ENCODE measurements at places on chromosomes 12 and 14.

GRCh38 chr12:113772505-113773030 lies 193.6 kb downstream of the RBM19 start:
- no peak for DNase-seq

DNA sequence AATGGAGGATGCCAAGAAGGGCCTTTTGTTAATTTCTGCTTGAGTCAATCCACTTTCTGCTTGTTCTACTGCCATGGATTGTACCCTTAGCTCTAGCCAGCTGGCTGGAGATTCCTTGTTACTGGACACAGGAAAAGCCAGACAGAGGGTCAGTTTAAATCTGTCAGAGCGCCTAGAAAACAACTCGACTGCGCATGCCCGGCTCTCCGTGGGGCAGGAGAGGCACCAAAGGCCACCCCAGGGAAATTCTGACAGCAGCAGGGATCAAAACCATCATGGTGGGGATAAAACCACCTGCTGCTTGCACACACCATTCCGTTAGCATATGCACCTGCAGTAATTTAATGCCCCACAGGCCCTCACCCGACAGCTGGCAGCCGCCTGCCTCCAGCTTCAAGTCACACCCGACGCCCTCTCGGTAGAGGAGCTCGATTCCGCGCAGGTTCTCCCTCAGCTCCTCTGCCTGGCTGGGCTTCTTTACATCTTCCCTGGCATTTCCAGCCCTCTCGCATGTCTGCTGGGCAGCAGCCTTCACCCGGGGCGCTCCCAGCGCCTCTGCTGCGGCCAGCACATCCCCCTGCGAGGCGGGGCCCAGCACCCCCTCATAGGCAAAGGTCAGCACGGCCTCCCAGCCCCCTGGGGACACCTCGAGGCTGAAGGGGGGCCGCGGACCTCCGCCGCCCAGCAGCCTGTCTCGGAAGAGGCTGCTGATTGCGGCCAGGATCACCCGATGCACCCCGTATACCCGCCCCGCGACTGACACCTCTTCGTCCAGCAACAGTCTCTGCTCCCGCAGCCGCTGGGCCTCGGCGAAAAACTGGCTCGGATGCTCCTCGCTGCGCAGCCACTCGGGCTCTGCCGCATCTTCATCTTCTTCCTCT lies 1.0 kb downstream of the KLHL33 start:
- DNase-seq = peak; percentile 39

DNA sequence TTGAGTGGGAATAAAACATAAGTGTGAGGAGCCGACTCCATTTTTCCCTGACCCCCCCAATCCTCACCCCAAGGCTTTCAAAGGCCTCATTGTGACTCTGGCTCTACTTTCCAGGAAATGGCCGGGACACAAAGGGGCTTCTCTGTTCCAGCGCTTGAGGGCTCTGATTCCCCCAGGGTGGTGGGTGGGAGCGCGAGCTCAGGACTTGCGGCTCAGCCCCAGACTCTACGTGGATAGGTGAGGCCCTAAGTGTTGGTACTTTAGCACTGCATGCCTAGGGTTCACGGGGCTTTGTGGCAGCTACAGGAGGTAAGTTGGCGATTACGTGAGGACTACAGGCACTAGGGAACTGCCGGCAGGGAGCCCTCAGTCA lies 553 bp downstream of the CNPY2 start:
- peak; percentile 41 for DNase-seq

DNA sequence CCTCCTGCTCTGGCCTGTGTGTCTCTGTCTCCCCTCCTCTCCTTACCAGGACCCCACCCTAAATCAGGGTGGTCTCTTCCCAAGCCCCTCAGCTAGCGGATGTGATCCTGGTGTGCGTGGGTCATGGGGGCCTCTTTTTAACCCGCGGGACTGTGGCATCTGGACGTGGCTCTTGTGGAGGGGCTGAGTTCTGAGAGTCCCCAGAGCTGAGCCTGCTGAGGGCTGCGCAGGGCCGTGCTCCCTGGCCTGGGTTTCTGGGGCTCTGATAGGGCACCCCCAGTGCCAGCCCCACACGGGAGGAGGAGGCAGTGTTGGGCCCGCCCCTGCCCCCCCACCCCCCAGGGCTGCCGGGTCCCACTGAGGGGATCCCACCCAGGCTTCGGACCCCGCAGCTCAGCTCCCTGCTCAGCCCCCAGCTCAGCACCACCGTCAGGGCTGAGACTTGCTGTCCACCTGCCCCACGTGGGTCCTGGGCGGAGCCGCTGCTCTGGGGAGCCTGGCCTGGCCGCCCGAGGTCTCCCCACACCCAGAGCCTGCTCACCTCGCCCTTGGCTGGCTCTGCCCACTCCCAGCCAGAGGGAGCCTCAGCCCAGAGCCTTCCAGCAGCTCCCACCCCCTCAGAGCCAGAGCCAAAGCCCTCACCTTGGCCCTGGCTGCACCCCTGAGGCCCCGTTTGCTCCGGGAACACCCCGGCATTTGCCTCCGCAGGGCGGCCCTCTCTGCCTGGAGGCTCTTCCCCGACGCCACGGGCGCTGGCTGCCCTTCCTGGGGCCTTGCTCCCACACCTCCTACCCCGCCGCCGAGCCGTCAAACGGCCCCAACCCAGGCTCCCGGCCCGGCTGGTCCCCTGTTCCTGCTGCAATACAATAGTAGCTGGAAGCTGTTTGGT lies 31.5 kb downstream of the NOC4L start:
- no peak for DNase-seq

- no peak for DNase-seq
Measured at GRCh38 chr14:31949709-31950108, 127.4 kb upstream of the ARHGAP5 start.

- DNase-seq = no peak
Measured at GRCh38 chr12:57389033-57389432, 41.8 kb downstream of the R3HDM2 start.

DNA sequence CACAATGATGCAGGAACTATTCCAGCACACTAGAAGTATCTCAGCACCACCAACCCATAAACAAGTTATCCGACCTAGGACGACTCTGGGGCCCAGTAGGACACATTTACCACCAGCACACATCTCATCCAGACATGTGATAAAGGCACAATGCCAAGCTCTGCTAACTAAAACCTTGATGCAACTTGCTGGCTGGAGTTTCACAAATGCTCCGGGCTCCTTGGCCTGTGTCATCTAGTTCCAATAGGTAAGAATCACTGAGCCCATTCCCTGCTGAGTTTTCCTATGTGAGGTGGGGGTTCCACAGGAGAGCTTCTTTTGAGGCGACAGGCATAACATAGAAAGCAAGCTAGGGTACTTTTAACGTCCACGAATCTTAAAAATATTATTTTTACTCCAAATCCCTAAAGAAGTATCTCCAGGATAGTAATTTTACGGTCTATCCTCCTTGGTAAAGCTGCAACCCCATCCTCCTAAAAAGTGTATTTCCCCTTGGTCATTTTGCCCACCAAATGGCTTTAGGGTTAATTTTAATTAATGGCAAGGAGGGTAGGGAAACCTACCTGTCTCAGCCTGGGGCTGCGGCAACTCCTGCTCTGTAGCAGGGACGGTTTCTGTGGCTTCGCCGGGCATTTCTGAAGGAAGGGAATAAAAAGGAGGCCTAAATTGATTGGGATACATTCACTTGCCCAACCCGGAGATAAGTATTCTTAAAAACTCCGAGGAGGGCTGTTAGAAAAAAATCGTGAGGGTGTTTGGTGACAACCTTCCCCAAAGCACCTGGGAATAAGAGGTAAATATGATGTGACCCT lies 1.0 kb downstream of the NACA start:
- peak; percentile 35 for DNase-seq

- no peak for DNase-seq
Measured at GRCh38 chr14:72563676-72564075, 330.2 kb downstream of the DPF3 start.

GRCh38 chr12:131113568-131114270 lies 160.0 kb downstream of the ADGRD1 start:
- DNase-seq = peak; percentile 87

DNA sequence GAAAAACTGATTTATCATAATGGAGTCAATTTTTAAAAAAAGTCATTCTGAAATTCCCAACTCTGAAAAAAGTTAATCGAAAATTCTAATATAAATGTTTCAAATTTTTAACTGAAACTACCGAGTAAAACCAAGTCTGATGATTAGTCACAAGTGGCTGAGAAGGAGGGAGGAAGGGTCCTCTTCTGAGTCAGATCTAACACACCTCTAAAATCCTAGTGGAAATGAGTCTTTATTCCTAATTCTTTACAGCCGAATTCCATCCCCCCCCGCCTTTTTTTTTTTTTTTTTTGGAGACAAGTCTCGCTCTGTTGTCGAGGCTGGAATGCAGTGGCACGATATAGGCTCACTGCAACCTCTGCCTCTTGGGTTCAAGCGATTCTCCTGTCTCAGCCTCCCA lies 37.9 kb downstream of the RAD9B start:
- no peak for DNase-seq

GRCh38 chr12:62684570-62685295 lies 218.1 kb downstream of the MON2 start:
- DNase-seq = peak; percentile 65

GRCh38 chr12:124347805-124348658 lies 53.1 kb downstream of the RFLNA start:
- DNase-seq = peak; percentile 36

GRCh38 chr14:75578786-75579337 lies 442 bp downstream of the FLVCR2 start:
- DNase-seq = peak; percentile 39

GRCh38 chr14:64202716-64203115 lies 91.5 kb downstream of the ESR2 start:
- DNase-seq = no peak

GRCh38 chr12:119258556-119258955 lies 76.0 kb upstream of the CCDC60 start:
- no peak for DNase-seq

- peak; percentile 81 for DNase-seq
Measured at GRCh38 chr14:101495827-101496775, 65.2 kb upstream of the DIO3 start.

GRCh38 chr12:53699678-53700025 lies 23.8 kb upstream of the ATP5MC2 start:
- DNase-seq = no peak

- DNase-seq = peak; percentile 34
Measured at GRCh38 chr12:124928095-124928911, 13.9 kb upstream of the UBC start.

GRCh38 chr12:17137396-17137795 lies 531.4 kb upstream of the LMO3 start:
- no peak for DNase-seq

- no peak for DNase-seq
Measured at GRCh38 chr14:73176685-73177084, 40.4 kb downstream of the PSEN1 start.

GRCh38 chr12:97936165-97936564 lies 473.6 kb downstream of the RMST start:
- DNase-seq = no peak
